ENCODE measurements at places on chromosomes 4 and X.

DNA sequence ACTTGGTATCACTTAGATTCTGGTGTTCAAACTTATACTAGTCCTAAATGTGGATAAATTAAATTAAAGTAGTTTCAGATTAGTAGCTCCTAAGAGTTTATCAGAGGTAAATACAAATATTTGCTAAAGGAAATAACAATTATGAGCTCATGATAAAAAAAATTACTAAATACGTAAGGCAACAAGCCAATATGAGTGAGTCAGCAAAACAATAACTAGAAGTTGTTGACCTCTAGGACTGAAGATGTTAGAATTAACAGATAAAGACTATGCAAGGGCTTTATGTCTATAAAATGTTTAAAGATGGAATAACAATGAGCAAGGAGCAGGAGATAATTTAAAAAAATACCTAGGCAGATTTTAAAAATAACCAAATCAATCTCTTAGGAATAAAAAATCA lies 195.8 kb downstream of the CLCN4 start:
- no peak for DNase-seq

- no peak for DNase-seq
Measured at GRCh38 chr4:165079476-165079875, 25.8 kb downstream of the TRIM75 start.

GRCh38 chr4:152083338-152083737 lies 322.5 kb upstream of the GATB start:
- no peak for DNase-seq

DNA sequence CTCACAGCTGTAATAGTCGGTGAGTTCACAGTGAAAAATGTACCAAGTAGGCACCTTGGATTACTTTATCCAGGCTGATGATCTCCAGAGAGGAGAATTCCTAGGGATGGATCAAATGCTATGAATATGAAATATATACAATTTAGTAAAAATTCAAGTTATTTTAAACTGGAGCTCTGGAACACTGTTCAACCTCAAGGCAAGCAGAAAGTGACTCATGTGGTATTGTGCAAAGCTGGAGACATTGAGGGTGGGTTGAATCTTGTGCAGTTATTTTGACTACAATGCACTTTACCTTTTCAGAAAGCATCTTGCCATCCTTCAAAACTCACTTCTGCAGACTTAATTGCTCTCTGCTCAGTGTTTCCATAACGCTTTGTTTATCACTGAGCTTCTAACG lies 43.4 kb downstream of the OSTC start:
- DNase-seq: no peak

GRCh38 chrX:153782313-153782712 lies 1.5 kb downstream of the SRPK3 start:
- no peak for DNase-seq

DNA sequence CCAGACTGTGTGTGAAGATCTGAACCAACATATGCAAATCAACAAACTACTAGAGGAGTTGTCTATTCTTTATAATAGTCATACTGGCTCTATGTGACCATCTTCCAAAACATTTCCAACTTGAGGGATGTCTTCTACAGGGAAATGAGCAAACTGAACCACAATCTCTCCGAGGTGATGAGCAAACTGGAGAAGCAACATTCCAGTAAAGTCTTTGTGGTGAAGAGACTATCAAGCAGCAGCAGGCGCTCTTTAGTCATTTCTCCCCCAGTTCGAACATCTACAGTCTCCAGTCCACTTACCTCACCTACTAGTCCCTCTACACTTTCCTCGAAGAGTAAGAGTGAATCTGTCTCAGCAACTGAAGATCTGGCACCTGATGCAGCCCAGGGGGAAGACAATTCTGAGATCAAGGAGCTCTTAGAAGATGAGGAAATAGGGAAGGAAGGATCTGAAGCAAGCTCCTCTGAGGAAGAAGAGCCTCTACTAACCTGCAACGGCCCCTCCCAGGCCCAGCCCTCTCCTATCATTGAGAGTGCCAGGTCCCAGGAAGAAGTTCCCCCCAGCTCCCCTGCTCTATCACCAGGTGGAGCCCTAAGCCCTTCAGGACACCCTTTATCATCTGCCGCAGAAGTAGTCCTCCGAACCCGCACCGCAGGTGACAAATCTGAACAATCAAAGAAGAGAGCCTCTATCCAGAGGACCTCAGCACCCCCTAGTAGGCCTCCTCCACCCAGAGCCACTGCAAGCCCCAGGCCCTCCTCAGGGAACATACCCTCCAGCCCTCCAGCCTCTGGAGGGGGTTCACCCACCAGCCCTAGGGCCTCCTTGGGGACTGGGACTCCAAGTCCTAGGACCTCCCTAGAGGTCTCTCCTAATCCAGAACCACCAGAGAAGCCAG lies 98.1 kb downstream of the HNRNPD start:
- DNase-seq: no peak

DNA sequence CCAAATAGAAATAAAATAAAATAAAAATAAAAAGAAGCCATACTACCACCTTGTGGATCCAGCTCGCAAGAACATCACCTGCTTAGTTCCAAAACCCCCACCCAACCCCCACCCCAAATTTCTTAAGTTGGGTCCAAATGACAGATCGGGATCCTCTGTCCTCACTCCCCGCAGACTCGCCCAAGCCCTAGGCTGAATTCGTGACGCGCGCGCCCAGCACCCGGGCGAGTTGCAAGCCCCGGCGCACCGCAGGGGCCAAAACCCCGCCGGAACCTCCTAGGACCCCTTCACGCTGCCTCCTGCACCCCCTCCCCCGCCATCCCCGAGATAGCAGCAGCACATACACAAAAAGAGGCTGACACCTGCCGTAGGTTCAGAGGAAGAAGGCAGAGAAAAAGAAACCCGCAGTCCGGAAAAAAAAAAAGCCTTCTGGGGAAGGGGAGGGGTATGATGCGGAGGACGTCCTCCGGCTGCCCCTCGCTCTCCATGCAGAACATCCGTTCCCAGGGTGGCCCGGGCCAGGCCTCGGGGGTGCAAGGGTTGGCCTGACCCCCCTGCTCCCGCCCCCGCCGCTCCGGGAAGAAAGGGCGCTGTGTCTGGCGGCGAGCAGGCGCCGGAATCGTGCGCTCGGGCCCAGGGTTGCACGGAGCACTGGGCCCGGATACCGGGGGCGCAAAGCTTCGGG lies 2.6 kb downstream of the NLGN4X start:
- no peak for DNase-seq

- no peak for DNase-seq
Measured at GRCh38 chr4:123503698-123504363, 107.2 kb downstream of the SPRY1 start.

DNA sequence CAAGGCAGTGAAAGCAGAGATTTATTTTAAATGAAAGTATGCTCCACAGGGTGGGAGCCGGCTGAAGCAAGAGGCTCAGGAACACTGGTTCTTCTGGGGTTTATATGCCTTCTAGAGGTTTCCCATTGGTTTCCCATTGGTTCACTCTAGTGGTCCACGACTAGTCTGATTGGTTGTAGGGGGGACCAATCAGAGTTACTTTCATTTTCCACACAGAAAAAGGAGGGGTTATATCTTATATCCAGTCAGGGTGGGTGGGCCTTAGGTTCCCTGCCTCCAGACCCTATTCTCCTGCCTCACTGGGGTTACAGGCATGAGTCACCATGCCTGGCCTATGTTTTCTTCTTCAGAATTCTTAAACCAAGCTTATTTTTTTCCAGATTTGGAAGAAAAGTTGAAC lies 101.6 kb downstream of the KLHL8 start:
- DNase-seq: no peak

- no peak for DNase-seq
Measured at GRCh38 chr4:53196882-53197771, 168.7 kb downstream of the SCFD2 start.

Data from stimulated activated CD8-positive, alpha-beta memory T cell treated with anti-CD3 and anti-CD28 coated beads, Interleukin-7, amount 100 ng/mL, for 1 hour (primary cell).